Urinary bladder (tissue), 4 donors: ENCODE measurements at places on chromosomes 7 and 10. TPM values are rescaled to one million over a fixed set of nuclear protein-coding genes. Genes with fewer than 3 reads are reported as not detected.

Gene ZNF248
- total RNA-seq = 42.9 TPM

Gene NODAL
- total RNA-seq = not detected

Gene BEND7
- total RNA-seq = 8.8 TPM

Gene SERPINE1
- total RNA-seq = 3.1 TPM

Gene TUBB8
- not detected for total RNA-seq

DNA sequence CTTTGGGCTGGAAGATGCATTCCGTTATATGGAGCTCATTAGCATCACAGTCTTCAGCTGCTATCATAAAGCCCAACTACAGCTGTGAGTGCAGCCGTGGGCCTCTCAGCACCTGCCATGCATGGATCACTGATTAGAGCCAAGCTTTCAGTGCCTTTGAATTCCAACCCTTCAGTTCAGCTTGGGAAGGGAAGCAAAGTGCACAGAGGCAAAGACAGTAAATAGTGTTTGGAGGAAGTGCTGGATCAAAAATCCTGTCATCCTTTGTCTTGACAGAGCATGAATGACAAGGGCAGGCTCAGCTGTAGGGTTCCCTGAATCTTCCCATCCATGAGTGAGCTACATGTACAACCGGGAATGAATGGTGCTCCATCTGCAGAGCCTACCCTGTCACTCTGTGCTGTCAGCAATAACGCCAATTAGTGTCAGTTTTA is 153.7 kb downstream of the DNAJB9 start:
- DNase-seq = no peak

- DNase-seq = no peak
Measured at GRCh38 chr10:109467551-109467950, 455.8 kb downstream of the XPNPEP1 start.

DNA sequence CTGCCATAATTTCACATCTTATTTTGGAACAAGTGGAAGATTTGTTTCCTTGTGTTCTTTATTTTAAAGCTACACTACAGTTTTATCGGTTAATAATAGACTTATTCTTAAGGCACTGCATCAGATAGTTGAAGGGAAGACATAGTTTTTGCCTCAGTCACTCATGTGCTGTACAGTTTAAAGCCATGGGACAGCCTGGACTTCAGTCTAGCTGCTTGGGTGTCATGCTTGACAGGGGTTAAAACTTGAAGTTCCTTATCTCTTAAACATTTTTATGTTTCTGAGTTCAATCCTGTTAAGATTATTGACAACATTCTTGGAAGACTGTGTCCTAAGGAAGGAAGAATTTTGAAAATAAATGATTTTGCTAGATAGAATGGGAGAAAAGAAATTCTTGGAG is 49.7 kb downstream of the PPP1R9A start:
- no peak for DNase-seq

DNA sequence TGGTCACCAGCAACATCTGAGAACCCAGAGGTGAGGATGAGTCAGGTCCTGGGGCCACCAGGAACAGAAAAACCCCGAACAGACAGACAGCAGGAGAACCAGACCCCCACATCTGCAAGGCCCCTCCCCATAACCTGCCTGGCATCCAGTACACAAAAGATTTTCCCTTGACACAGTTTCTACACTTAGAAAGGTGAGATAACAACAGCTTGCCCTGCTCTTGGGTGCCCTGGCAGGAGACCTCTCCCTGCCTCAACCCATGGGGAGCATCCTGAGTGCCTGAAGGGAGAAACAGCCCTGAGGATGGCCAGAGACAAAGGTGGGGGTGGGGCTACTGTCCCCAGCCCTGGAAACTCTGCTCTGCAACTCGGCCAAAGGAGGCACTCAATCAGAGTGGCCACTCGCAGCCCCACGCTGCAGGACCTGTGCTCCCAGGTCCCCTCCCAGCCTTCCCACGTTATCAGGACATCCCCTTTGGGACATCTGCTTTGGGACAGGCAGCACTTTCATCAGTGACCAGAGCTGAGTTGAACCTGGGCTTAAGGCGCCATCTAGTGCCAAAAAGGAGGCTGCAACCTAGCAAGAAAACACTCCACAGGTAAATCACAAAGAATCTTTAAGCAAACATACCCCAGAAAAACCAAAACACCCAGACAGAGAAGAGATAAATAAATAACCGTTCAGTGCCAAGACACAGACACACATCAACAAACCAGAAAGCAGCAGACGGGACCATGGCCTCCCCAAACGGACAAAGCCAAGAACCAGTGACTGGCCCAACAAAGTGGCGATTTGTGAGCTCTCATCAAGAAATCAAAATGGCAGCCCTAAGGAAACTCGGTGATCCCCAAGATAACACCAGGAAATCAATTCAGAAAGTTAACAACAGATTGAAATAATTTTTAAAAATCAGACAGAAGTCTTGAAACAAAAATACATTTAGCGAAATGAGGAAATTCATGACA is 233.7 kb downstream of the PTPRN2 start:
- no peak for DNase-seq

GRCh38 chr10:93601146-93601773 is at the start of gene RBP4:
Gene RBP4 (minus strand): TSS chr10:93601235. CDS start chr10:93601028, 207 bp downstream.
- DNase-seq = no peak

DNA sequence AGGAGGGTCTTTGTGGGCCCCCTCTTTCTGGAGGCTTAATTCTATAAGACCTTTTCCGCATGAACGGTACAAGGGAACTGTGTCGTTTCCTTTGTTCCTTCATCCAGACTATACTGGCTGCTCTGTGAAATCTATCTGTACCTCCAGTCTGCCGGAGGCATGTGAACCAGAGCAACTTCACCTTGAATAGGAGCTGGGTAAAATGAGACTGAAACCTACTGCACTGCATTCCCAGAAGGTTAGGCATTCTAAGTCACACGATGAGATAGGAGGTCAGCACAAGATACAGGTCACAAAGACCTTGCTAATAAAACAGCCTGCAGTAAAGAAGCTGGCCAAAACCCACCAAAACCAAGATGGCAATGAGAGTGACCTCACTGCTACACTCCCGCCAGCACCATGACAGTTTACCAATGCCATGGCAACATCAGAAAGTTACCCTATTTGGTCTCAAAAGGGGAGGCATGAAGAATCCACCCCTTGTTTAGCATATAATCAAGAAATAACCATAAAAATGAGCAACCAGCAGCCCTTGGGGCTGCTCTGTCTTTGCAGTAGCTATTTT is 36.8 kb upstream of the INPP5F start:
- DNase-seq = no peak

- no peak for DNase-seq
Measured at GRCh38 chr10:77207828-77208185, 429.8 kb downstream of the KCNMA1 start.

DNA sequence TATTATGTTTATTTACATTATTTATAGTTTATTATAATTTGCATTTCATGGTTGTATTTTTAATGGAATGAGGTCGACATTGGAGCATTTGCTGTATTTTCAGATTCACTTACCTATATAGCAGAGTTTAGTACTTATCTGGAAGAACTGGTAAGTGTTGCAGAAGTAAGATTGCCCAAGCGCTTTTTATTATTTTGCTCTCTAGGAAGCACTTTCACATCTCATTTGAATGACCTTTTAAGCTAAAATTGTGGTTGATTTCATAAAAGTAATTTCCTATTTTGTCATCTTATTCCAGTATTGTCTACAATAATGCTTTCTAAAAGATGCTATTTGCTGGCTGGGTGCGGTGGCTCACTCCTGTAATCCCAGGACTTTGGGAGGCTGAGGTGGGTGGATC is 28.6 kb downstream of the SEC61A2 start:
- DNase-seq = no peak

DNA sequence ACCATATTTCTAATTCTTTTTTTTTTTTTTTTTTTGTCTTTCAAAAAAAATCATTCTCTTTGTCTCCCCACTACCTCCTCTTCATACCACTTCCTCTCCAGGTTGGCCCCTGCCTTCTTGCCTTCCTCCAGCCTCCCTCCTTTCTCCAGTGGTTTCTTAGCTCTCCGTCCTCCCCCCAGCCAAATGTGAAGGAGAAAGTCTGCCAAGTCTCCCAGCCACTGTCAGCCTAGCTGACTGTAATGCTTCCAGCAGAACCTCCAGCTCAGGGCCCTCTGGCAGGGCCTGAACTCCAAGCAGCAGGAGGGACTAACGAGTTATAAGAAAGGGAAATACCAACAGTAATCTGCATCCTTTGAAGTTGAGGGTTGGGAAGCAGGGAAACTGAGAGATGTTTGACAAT is 35.5 kb upstream of the BICC1 start:
- no peak for DNase-seq

GRCh38 chr7:20146451-20146850 is 70.7 kb downstream of the MACC1 start:
- DNase-seq = no peak

GRCh38 chr10:97656777-97657176 is 16.3 kb downstream of the PI4K2A start:
- no peak for DNase-seq

DNA sequence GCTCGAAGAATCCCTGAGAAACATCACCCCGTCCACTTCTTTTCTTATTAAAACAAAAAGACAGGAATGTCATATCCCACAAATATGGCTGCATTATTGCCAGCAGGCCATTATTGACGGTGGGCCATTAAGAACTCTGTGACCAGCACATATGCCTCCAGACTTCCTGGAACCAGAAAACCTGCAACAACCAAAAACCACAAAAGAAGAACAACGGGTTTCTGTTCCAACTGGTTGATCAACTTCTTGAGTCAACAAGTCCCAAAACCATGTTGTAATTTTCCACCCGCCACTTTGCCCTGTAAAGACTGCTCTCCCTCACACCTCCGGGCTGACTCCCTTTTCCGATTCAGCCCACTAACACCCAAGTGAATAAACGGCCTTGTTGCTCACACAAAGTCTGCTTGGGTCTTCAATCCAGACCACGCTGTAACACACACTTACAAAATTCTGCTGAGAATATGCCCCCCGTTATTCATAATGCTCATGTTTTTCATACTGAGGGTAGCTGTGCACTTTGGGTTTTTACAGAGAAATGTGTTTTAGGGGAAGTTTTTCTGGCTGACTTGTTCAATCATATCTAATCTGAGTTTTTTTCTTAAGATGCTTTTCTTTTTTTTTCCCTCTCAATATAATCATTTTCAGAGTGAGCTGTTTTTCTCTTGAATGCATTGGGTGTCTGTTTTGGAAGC is 20.7 kb downstream of the ZNF107 start:
- no peak for DNase-seq

- no peak for DNase-seq
Measured at GRCh38 chr10:3723766-3724165, 61.2 kb downstream of the KLF6 start.

- no peak for DNase-seq
Measured at GRCh38 chr10:78567680-78568455, 500.9 kb upstream of the ZMIZ1 start.

- no peak for DNase-seq
Measured at GRCh38 chr10:129844216-129844766, 119.8 kb downstream of the EBF3 start.
